Calu3 (cell line): ENCODE measurements at places on chromosomes 12 and 14. TPM values are rescaled to one million over a fixed set of nuclear protein-coding genes. Genes with fewer than 3 reads are reported as not detected.
A peak's percentile ranks its signal among the peaks of the same experiment; 100 is the strongest.

GRCh38 chr14:73245480-73246325 is 8.4 kb downstream of the PAPLN start:
- no peaks in the 10 kb centered on the region for H3K4me1 ChIP-seq
- H3K27me3 ChIP-seq = peaks cover 31% of the 10 kb centered on the region
- no peak for DNase-seq
- H3K4me3 ChIP-seq = no peak overlapping the region
- no peaks in the 10 kb centered on the region for H3K36me3 ChIP-seq

- no peaks in the 10 kb centered on the region for H3K4me1 ChIP-seq
- no peaks in the 10 kb centered on the region for H3K36me3 ChIP-seq
- no peak overlapping the region for H3K4me3 ChIP-seq
- DNase-seq = no peak
- H3K27me3 ChIP-seq = no peaks in the 10 kb centered on the region
- H3K27ac ChIP-seq = no peak overlapping the region
Measured at GRCh38 chr14:25041898-25042297, 8.0 kb downstream of the STXBP6 start.

GRCh38 chr12:11755302-11755930 is 105.9 kb downstream of the ETV6 start:
- H3K36me3 ChIP-seq = peaks cover 25% of the 10 kb centered on the region
- H3K4me1 ChIP-seq = peaks cover 29% of the 10 kb centered on the region
- no peak overlapping the region for H3K27ac ChIP-seq
- no peak for DNase-seq
- H3K4me3 ChIP-seq = no peak overlapping the region

- DNase-seq = peak; percentile 64
- H3K36me3 ChIP-seq = no peaks in the 10 kb centered on the region
- no peak overlapping the region for H3K4me3 ChIP-seq
- no peak overlapping the region for H3K27ac ChIP-seq
- peaks cover 31% of the 10 kb centered on the region for H3K4me1 ChIP-seq
Measured at GRCh38 chr14:32224737-32225377, 21.8 kb upstream of the RNU6-8 start.

GRCh38 chr12:64057706-64058105 is 164.4 kb downstream of the KICS2 start:
- no peak for DNase-seq
- H3K27me3 ChIP-seq = no peaks in the 10 kb centered on the region
- no peaks in the 10 kb centered on the region for H3K4me1 ChIP-seq
- no peak overlapping the region for H3K4me3 ChIP-seq
- H3K36me3 ChIP-seq = peaks cover 6% of the 10 kb centered on the region

GRCh38 chr12:58583529-58583928 is 336.8 kb downstream of the LRIG3 start:
- H3K4me1 ChIP-seq = no peaks in the 10 kb centered on the region
- no peak overlapping the region for H3K27ac ChIP-seq
- no peaks in the 10 kb centered on the region for H3K36me3 ChIP-seq
- DNase-seq = no peak

GRCh38 chr12:65958456-65958855 is 134.2 kb downstream of the HMGA2 start:
- peak overlapping the region; percentile 92 for H3K27ac ChIP-seq
- H3K27me3 ChIP-seq = no peaks in the 10 kb centered on the region
- DNase-seq = peak; percentile 47
- peaks cover 51% of the 10 kb centered on the region for H3K4me1 ChIP-seq
- H3K36me3 ChIP-seq = peaks cover 14% of the 10 kb centered on the region
- peak overlapping the region; percentile 41 for H3K4me3 ChIP-seq

GRCh38 chr12:39329876-39330275 is 113.0 kb downstream of the KIF21A start:
- H3K4me3 ChIP-seq = no peak overlapping the region
- no peak for DNase-seq
- no peaks in the 10 kb centered on the region for H3K27me3 ChIP-seq
- H3K36me3 ChIP-seq = peaks cover 4% of the 10 kb centered on the region
- no peak overlapping the region for H3K27ac ChIP-seq

DNA sequence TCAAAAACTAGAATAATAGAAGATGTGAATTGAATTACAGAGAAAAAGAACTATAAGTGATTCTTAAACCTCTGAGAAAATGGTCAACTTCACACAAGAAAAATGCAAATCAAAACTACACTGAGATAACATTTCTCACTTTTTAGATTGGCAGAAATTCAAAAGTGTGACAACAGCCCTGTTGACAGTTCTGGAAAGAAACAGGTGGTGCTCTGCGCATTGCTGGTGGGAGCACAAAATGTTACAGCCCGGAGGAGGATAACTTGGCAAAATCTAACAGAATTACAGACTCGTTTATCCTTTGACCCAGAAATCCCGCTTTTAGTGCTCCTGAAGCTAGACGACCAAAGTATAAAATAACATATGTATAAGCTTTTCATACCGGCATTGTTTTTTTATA is 222.5 kb upstream of the CNTN1 start:
- no peaks in the 10 kb centered on the region for H3K27me3 ChIP-seq
- no peak overlapping the region for H3K27ac ChIP-seq
- DNase-seq = no peak
- H3K4me3 ChIP-seq = no peak overlapping the region
- H3K4me1 ChIP-seq = no peaks in the 10 kb centered on the region

DNA sequence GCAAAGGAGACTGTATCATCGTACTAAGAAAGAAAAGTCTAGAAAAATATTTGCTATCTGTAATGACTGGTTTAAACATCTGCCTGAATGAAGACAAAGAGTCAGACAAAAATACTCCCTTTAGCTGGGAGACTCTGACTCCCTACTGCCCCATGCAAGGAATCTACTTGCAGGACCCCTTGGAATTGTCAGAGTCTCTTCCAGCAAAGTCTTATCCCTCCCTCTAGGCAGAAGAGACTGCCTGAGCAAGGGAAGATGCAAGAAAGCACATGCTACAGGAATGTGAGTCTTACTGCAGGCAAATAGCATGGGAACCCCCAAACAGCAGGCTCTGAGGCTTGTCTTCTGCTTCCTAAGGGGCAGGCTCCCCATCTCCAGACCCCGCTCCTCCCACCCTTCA is 154.0 kb downstream of the KCNA5 start:
- H3K4me3 ChIP-seq = no peak overlapping the region
- no peaks in the 10 kb centered on the region for H3K4me1 ChIP-seq
- no peak overlapping the region for H3K27ac ChIP-seq

DNA sequence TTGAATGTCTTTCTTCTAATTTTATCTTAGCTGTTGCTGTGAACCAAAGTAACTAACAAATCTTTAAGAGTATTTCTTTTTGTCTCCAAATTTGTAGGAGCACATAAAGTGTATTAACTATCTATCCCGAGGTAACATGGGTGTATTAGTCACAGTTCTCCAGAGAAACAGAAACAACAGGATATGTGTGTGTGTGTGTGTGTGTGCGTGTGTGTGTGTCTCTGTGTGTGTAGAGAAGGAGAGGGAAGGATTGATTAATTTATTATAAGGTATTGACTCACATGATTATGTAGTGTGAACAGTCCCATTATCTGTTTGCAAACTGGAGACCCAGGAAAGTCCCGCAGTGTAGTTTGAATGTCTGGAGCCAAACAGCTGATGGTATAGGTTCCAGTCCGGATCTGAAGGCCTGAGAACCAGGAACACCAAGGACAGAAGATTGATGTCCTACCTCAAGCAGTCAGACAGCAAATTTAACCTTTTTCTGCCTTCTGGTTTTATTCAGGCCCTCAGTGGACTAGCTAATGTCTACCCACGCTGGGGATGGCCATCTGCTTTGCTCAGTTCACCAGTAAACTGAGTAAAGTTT is 14.4 kb downstream of the G2E3 start:
- no peaks in the 10 kb centered on the region for H3K36me3 ChIP-seq
- H3K4me1 ChIP-seq = peaks cover 33% of the 10 kb centered on the region
- H3K27ac ChIP-seq = no peak overlapping the region
- no peak overlapping the region for H3K4me3 ChIP-seq

The CCDC175 gene
- total RNA-seq = not detected in 2 replicates

GRCh38 chr12:88970740-88971139 is 381.6 kb downstream of the DUSP6 start:
- no peaks in the 10 kb centered on the region for H3K27me3 ChIP-seq
- no peaks in the 10 kb centered on the region for H3K36me3 ChIP-seq
- H3K27ac ChIP-seq = no peak overlapping the region
- no peak overlapping the region for H3K4me3 ChIP-seq
- H3K4me1 ChIP-seq = no peaks in the 10 kb centered on the region
- no peak for DNase-seq

The IRF2BPL gene
- 30.1 and 33.1 TPM in 2 replicates for total RNA-seq

- H3K36me3 ChIP-seq = no peaks in the 10 kb centered on the region
- no peaks in the 10 kb centered on the region for H3K4me1 ChIP-seq
- H3K27ac ChIP-seq = no peak overlapping the region
- H3K4me3 ChIP-seq = no peak overlapping the region
- no peaks in the 10 kb centered on the region for H3K27me3 ChIP-seq
- no peak for DNase-seq
Measured at GRCh38 chr12:16586350-16587109, 19.4 kb downstream of the LMO3 start.

The HSPA2 gene
- total RNA-seq = 3.6 and 4.1 TPM in 2 replicates

The RAN gene
- 1,463 and 1,538 TPM in 2 replicates for total RNA-seq

The NRL gene
- 1.8 and 2.3 TPM in 2 replicates for total RNA-seq

GRCh38 chr12:8455727-8456360 is at the start of gene CLEC6A:
TSS of gene CLEC6A (plus strand) at chr12:8455962. CDS start at chr12:8456112, 150 bp downstream.
- H3K27ac ChIP-seq = no peak within 1 kb of the TSS
- no peaks in the 10 kb centered on the region for H3K4me1 ChIP-seq
- no peak within 1 kb of the TSS for H3K4me3 ChIP-seq

- H3K27ac ChIP-seq = no peak overlapping the region
- no peak for DNase-seq
- no peaks in the 10 kb centered on the region for H3K4me1 ChIP-seq
Measured at GRCh38 chr14:53473480-53473879, 320.4 kb upstream of the DDHD1 start.

The STX2 gene
- total RNA-seq = 21.0 and 26.7 TPM in 2 replicates

GRCh38 chr12:85949253-85949652 is 75.2 kb downstream of the NTS start:
- H3K4me1 ChIP-seq = no peaks in the 10 kb centered on the region
- H3K36me3 ChIP-seq = no peaks in the 10 kb centered on the region
- H3K27ac ChIP-seq = no peak overlapping the region
- no peak overlapping the region for H3K4me3 ChIP-seq
- no peak for DNase-seq

The STAB2 gene
- total RNA-seq = not detected in 2 replicates

GRCh38 chr14:40188006-40188405 is 755.8 kb upstream of the FBXO33 start:
- H3K4me3 ChIP-seq = no peak overlapping the region
- no peaks in the 10 kb centered on the region for H3K36me3 ChIP-seq
- H3K4me1 ChIP-seq = no peaks in the 10 kb centered on the region
- DNase-seq = no peak
- no peak overlapping the region for H3K27ac ChIP-seq

GRCh38 chr14:67186789-67187584 is 2.3 kb upstream of the GARIN2 start:
- peaks cover 13% of the 10 kb centered on the region for H3K4me1 ChIP-seq
- no peak overlapping the region for H3K27ac ChIP-seq
- no peaks in the 10 kb centered on the region for H3K27me3 ChIP-seq
- H3K36me3 ChIP-seq = no peaks in the 10 kb centered on the region
- H3K4me3 ChIP-seq = no peak overlapping the region

The CIROP gene
- total RNA-seq = not detected in 2 replicates

The DIO2 gene
- 0.05 and 0.38 TPM in 2 replicates for total RNA-seq

DNA sequence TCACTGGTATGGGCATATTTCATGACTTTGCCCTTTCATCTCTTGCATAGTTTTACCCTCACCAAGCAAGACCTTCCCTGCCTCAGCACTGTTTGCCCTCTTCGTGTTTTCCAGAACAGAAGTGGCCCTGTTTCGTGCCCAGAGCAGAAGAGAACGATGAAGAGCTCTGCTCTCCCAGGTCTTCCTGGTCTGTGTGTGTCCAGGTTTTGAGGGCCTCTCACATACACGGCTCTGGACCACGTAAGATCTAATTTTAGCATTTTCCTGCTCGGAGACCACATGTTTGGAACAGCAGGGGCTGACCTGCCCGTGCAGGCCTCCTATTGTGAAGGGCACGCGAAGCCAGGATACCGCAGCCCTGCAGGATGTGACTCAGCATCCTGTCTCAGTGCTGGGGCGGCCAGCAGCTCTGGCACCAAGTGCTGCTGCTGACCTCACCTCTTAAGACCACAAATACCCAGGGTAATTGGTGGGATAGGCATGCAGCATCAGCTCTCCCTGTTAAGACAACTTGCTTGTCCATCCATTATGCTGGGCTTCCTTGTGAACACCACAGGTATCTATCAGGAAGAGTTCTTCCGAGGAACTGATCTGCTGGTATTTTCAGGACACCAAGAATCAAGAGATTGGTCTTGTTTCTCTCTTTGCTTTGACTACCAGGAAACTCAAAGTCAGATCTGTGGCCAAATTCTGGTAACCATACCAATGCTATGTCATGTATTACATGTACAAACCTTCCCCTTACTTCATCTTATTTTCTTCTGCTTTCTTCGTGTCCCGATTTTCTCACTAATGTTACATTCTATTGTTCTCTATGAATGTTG is 19.0 kb downstream of the SSH1 start:
- peak overlapping the region; percentile 66 for H3K4me3 ChIP-seq
- no peaks in the 10 kb centered on the region for H3K27me3 ChIP-seq
- peaks cover 33% of the 10 kb centered on the region for H3K36me3 ChIP-seq
- H3K27ac ChIP-seq = peak overlapping the region; percentile 100
- DNase-seq = peak; percentile 94
- peaks cover 65% of the 10 kb centered on the region for H3K4me1 ChIP-seq

- peak; percentile 62 for DNase-seq
- peak overlapping the region; percentile 81 for H3K27ac ChIP-seq
- peaks cover 30% of the 10 kb centered on the region for H3K4me1 ChIP-seq
- H3K27me3 ChIP-seq = no peaks in the 10 kb centered on the region
- H3K36me3 ChIP-seq = peaks cover 18% of the 10 kb centered on the region
Measured at GRCh38 chr12:106296179-106296877, 6.2 kb upstream of the TCP11L2 start.
